Stimulated activated CD8-positive, alpha-beta memory T cell treated with anti-CD3 and anti-CD28 coated beads, Interleukin-15, amount 100 ng/mL, for 24 hours (primary cell): ENCODE measurements at places on chromosomes 12 and 14.
A peak's percentile ranks its signal among the peaks of the same experiment; 100 is the strongest.

- no peak for DNase-seq
Observed at GRCh38 chr14:64877846-64878245, 1.9 kb downstream of the SPTB start.

DNA sequence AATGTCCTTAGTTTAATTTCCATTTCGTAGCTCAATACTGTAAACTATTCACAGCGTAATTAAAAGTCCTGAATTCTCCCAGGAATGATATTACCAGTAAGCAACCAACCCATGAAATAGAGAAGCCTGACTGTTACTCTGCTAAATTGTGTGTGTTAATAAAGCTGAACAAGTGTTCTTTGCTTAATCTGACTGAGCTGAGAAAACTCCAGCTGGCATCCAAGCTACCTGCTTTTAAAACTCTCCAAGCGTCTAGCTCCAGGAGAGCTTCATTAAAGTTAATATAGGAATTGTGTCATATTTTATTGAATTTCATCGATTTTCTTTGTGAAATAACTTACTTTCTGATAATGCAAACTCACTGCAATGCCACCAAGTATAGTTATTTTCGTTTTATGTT is 524.4 kb downstream of the SLC16A7 start:
- no peak for DNase-seq

- no peak for DNase-seq
Observed at GRCh38 chr14:32015166-32015565, 61.9 kb upstream of the ARHGAP5 start.

GRCh38 chr14:68807148-68807600 is 14.3 kb upstream of the ZFP36L1 start:
- no peak for DNase-seq

- DNase-seq, result no peak
Observed at GRCh38 chr14:32134448-32135097, 57.5 kb downstream of the ARHGAP5 start.

DNA sequence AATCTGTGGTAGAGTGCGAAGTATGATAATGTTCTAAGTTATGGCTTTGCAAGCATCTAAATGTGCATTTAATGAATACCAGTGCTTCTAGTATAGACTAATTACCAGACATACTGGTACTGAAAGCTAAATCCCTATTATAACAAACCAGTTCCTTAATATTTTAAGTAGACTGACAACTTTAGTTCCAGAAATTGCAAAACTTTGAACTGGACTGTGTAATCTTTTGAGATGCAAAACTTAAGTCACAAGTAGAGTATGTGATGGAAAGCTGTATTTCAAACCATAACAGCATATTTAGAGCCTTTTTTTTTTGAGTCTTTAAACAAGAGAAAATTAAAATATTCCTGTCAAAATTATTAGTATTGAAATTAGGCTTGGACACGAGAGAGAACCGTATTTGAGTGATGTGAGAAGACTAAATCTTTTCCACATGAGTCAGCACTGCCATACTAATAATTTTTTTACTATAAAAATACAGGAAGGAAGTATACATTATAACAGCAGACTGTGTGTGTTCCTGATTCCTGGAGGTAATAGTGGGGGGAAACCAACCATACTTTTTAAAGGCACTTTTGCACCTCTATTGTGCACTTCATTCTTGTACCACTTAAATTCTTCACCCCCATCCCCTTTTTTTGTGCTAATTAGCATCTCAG is 45.5 kb downstream of the PPM1A start:
- DNase-seq, result no peak

DNA sequence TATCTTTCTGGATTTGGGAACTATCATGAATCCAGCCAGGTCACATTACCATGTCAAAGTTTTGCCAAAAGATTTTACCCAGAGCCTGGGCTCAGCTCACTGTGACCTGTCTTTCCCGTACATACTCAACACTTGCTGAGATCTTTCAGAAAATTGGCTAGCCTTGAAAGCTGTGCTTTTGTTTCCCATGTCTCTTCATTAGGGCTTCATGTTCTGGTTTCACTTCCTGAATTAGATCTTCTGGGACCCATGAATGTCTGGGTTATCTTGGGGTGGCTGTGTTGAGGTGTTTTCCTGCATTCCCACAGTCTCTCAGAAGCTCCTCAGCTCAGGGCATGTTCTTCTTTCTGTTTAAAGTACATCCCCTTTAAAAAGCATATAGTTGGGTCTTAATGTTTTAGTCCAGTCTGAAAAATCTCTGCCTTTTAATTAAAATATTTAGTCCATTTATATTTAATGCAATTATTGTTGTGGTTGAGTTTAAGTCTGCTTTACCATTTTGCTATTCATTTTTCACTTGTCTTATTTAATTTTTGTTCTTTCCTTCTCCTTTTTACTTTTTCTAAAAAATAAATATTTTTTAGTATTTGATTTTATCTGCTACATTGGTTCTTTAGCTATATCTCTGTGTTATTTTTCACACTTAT is 242.7 kb downstream of the VRK1 start:
- no peak for DNase-seq

GRCh38 chr12:48311313-48311712 is 39.4 kb downstream of the ZNF641 start:
- no peak for DNase-seq

DNA sequence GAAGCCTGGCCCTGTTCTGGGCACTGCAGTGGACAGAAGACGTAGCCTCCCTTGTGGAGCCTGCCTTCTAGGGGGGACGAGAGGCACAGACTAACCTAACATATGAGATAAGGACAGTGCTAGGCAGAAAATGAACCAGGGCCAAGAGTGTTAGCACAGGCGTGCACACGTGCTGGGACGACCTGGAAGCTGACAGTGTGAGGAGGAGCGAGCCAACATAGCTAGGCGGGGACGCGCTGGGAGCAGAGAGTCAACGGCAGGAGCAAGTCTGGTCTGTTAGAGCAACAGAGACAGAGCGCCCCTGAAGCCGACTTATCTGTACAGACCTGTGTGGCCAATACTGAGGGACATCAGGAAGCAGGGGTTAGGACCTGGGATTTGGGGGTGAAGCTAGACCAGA is 8.0 kb downstream of the PXMP2 start:
- DNase-seq, result no peak

DNA sequence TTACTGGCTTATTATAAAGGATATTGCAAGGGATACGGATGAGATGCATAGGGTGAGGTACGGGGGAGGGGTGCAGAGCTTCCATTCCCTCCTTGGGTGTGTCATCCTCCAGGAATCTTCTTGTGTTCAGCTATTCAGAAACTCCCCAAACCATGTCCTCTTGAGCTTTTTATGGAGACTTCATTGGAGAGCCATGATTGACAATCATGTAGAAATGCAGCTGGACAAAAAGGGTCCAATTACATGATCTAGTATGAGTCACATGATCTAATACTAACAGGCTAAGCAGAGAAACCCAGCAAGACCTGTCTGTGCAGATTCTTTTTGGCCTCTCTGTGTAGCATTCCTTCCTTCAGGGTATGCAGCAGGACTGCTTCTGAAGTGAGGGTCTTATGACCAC is 23.9 kb upstream of the FLVCR2 start:
- DNase-seq, result no peak

- DNase-seq, result no peak
Observed at GRCh38 chr12:104064842-104065427, 604 bp downstream of the HCFC2 start.

- no peak for DNase-seq
Observed at GRCh38 chr12:29234965-29235626, 86.0 kb downstream of the FAR2 start.

DNA sequence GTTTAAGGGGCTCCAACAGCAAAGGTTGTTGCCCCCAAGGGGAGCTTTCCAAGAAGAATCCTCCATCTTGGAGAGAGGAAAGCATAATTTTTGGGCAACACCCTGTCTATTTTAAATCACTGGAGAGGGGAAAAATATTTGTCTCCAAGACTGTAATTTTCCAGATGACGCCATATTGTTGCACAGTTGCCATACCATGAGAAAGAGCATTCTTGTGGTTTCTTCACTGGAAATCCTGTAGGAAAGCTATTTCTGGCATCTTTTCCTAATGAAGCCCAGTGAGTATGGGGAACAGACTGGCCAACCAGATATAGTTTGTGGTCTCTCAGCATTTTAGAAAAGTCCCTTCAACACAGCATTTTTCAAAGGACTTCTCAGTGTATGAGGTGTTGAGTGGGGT is 88.1 kb upstream of the MANSC4 start:
- DNase-seq, result no peak

GRCh38 chr12:132488127-132489077 is 1.5 kb upstream of the FBRSL1 start:
- no peak for DNase-seq

- no peak for DNase-seq
Observed at GRCh38 chr14:20386276-20386855, 26.9 kb downstream of the TEP1 start.

GRCh38 chr14:22610931-22611330 is 12.8 kb downstream of the ABHD4 start:
- DNase-seq, result no peak

DNA sequence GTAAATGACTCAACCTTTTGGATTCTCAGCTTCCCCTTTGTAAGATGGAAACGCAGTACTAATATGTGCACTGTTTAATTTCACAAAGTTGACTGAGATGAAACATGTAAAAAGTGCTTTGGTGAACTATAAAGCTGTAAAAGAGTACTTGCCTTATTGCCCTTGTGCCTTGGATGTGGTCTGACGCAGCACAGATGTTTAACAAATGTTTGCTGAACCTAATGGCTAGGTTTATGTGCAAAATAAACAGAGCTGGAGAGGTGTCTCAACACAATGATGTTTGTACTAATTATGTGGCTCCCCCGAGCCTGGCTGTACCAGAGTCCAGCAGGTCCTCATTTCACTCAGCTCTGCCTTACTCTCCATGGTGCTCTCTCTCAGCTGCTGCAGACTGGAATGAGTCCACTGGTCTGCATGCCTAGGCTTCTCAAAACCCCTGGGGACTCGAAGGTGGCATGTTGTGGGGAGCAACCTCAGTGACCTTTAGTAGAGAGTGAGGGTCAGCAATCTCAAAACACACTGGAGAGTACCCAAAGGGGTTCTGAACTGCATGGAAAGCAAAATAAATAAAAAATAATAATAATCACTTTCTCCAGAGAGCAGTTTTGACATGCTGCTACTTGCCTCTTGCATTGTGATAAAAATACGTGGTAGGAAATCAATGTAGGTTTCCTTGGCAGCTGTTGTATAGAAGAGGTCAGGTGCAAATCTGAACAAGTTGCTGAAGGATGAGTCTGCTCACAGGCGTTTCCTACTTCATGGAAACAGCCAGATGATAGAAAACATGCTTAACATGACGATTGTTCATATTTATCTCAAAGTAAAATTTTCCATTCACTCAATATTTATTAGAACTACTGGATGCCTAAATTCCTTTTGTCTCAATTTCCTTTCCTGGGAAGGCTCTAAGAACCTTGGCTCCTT is 8.5 kb upstream of the AMIGO2 start:
- DNase-seq, result no peak

GRCh38 chr12:122022393-122023338 is 982 bp downstream of the BCL7A start:
- DNase-seq, result no peak

DNA sequence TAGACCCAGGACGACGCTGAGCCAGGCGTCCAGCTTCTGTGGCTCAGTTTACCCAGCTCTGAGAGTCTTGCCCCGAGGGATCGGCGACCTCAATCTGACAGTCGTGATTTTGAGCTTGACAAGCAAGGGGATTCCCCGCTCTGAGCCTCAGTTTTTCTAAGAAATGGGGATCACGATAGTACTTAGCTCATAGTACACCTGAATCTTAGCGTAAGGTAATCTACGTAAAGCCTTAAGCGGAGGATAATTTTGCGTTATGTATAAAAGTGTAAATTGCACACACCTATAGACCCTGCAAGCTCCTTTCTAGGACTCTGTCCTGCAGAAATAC is 285 bp downstream of the MVK start:
- DNase-seq, result no peak

DNA sequence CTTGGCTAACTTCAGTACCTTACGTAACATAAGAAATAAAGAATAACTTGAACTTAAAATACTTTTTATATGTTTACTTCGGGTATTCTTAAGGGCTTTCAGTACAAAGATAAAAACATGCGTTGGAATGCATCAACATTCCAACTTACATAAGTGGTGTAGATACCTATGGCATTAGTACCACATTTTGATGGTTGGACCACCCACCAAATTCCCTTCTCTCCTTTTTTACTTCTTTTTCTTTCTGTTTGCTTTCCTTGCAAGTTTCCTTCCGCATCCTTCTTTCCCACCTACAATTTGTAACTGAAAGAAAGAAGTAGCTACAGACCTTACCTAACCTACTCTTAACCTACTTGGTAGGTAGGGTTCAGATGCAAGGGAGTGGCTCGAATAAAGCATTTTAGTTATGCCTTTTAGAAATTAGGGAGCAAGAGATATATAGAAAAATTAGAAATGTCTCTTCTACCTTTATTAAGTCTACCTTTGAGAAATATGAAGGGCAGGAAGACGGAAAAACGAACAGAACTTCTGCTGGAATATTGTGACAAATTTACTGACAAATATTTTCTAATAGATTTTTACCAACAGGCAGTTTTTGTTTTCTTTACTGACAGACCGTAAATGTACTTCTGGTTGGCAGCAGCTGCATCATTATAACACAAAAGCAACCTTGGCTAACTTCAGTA is 2.1 kb upstream of the ARHGAP5 start:
- no peak for DNase-seq

DNA sequence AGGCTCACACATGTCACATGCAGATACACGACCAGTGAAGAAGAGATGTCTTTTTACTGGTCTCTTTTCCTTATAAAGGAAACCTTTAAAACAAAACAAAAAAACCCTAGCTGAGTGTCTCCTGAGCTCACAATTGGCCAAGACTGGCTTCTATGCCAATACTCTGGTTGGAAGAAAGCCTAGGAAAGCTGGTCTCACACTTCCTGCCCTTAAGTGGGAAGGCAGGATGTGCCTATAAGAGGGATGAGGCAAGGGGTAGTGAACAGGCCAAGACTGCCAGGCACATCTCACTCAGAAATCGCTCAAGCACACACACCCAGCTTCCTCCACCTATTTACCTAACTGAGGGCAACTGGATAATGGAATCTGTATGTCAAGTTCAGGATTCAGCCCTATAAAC is 50.0 kb downstream of the SOCS2 start:
- DNase-seq, result no peak

- no peak for DNase-seq
Observed at GRCh38 chr14:45194964-45195363, 58.0 kb downstream of the MIS18BP1 start.

GRCh38 chr12:67323007-67323406 is 53.8 kb downstream of the CAND1 start:
- no peak for DNase-seq

GRCh38 chr14:57979376-57980048 is 113.6 kb upstream of the SLC35F4 start:
- no peak for DNase-seq

- DNase-seq, result no peak
Observed at GRCh38 chr12:107331912-107332311, 238.6 kb upstream of the CRY1 start.

DNA sequence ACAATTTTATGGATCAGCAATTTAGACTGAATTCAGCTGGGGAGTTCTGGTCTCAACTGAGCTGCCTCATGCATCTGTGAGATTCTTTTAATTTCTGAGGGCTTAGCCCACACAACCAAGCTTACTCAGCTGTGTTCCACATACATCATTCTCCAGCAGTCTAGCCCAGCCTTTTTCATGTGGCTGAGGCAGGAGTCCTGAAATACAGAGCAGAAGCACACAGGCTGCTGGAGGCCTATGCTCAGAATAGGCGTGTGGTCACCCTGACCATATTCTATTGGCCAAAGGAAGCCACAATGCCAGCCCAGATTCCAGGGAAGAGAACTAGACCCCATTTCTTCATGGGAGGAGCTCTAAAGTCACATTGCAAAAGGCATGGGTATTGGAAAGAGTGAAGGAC is 72.3 kb upstream of the DHRS4 start:
- no peak for DNase-seq

- peak; percentile 70 for DNase-seq
Observed at GRCh38 chr12:43805860-43806736, at the start of gene TWF1. TSS of gene TWF1 (minus strand) at chr12:43806317. CDS start at chr12:43806245, 72 bp downstream.
